ENCODE measurements at places on chromosomes 5 and 9.

- H3K27ac ChIP-seq: no peak overlapping the region
- H3K4me3 ChIP-seq: no peak overlapping the region
- H3K4me1 ChIP-seq: peaks cover 8% of the 10 kb centered on the region
- DNase-seq: no peak
Measured at GRCh38 chr5:17384181-17384580, 113.8 kb upstream of the TAF11L2 start.

DNA sequence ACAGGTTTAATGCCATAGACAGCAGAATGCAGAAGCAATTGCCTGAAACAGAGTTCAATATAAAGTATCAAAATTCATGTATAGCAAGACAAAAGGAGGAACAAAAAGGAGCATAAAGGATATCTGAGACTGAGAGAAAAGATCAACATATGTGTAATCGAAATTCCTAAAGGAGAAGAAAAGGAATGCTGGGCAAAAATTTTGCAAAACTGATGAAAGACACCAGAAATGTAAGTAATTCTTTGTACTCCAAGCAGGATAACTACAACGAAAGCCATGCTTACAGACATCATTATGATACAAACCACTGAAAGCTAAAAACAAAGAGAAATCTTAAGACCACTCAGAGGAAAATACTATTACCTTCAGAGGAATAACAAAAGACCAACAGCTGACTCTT is 72.8 kb upstream of the MTAP start:
- H3K27me3 ChIP-seq: peaks cover 4% of the 10 kb centered on the region
- no peaks in the 10 kb centered on the region for H3K4me1 ChIP-seq
- no peak for DNase-seq
- H3K4me3 ChIP-seq: no peak overlapping the region
- no peak overlapping the region for H3K27ac ChIP-seq

DNA sequence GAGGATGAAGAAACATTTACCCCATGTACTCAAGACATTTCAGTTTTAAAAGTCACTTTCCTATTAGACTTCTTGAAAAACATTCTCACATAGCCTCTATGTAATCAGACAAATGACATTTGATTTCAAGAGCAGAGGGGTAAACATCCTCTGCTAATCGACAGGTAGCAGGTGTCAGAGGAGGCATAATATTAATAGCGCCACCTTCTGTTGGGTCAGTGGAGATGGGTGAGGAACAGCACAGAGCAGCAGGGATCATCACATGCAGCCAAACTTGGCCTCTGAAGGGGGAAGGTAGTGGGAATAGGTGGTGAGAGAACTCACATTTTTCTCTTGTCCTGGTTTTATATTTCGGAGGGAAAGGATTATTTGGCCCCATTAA is 3.3 kb upstream of the LSM11 start:
- no peak overlapping the region for H3K4me3 ChIP-seq
- DNase-seq: no peak
- peaks cover 14% of the 10 kb centered on the region for H3K4me1 ChIP-seq
- H3K36me3 ChIP-seq: peaks cover 2% of the 10 kb centered on the region
- no peaks in the 10 kb centered on the region for H3K27me3 ChIP-seq

DNA sequence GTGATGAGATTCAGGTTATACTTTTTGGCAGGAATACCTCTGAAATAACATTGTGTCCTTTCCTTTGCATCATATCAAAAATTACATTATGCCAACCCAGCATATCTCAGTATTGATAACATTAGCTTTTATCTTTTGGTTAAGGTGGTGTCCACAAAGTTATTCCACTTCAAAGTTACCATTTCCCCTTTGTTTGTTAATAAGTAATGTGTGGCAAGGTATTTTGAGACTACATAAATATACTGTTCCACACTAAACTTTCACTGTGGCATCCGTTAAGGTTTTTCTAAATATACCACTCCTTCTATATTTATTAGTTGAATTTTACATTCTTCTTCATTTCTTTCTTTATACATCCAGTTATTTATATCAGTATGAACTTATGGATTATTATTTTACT is 14.1 kb upstream of the ARHGEF37 start:
- H3K27me3 ChIP-seq: no peaks in the 10 kb centered on the region
- no peaks in the 10 kb centered on the region for H3K36me3 ChIP-seq
- H3K4me1 ChIP-seq: peaks cover 4% of the 10 kb centered on the region
- H3K27ac ChIP-seq: no peak overlapping the region

GRCh38 chr9:125137200-125137599 is 6.1 kb downstream of the SCAI start:
- H3K4me3 ChIP-seq: no peak overlapping the region
- no peaks in the 10 kb centered on the region for H3K27me3 ChIP-seq
- peaks cover 19% of the 10 kb centered on the region for H3K36me3 ChIP-seq

- no peaks in the 10 kb centered on the region for H3K36me3 ChIP-seq
- H3K27me3 ChIP-seq: peaks cover 3% of the 10 kb centered on the region
- no peak for DNase-seq
- peaks cover 3% of the 10 kb centered on the region for H3K4me1 ChIP-seq
- no peak overlapping the region for H3K27ac ChIP-seq
- H3K4me3 ChIP-seq: no peak overlapping the region
Measured at GRCh38 chr5:91074615-91075014, 308.5 kb downstream of the ARRDC3 start.
